Fibroblast of pulmonary artery (primary cell): ENCODE measurements at places on chromosomes 6 and 20.

DNA sequence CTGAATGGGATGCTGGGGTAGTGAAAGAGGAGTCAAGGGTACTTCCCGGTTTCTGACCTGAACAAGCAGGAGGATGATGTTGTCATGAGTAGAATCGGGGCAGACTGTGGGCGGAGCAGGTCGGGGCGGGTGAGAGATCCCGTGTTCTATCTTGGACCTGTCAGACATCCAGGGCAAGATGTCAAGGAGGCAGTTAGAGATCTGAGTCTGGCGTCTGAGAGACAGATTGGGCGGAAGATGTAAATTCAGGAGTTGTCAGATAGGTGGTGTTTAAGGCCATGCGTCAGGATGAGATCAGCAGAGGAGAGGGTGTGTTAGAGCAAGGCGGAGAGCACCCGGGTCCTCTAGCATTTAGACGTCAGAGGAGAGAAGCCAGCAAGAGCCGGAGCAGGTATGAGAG, 115.5 kb downstream of the DLGAP4 start:
- DNase-seq, result no peak

DNA sequence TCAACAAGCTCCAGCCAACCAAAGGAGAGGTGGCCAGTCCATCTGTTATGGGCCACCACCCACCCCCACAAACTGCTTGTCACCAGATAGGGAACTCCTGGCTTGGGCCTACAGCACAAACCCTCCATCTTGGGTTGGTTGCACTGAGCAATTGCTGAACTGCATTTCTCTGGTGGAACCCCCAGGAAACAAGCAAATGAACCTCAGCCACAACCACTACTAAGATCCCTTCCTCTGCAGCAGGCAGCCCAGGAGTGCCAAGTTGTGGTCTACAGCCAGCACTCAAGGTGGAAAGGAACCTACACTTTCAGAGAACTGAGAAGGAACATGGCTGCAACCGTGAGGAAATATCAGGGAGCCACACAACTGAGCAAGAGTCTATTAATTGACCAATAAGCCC, 171.6 kb downstream of the TMEM200A start:
- no peak for DNase-seq

DNA sequence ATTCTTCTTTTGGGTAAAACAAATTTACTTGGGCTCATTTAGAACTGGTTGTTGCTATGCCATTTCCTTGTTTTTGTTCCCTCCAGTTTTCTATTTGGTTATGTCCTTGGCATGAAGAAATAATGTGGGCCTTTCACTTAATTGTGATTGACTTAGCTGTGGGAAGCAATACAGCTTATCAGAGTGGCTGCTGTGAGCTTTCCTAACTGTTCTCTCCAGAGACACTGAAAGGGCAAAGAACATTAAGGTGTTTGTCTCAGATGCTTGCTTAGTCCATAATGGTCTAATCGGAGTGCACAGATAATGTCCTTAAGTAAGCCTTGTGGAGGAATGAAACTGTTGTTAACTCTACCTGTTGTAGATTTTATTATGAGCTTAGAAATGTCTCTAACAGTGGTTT, 56.6 kb downstream of the SH3BGRL2 start:
- no peak for DNase-seq

DNA sequence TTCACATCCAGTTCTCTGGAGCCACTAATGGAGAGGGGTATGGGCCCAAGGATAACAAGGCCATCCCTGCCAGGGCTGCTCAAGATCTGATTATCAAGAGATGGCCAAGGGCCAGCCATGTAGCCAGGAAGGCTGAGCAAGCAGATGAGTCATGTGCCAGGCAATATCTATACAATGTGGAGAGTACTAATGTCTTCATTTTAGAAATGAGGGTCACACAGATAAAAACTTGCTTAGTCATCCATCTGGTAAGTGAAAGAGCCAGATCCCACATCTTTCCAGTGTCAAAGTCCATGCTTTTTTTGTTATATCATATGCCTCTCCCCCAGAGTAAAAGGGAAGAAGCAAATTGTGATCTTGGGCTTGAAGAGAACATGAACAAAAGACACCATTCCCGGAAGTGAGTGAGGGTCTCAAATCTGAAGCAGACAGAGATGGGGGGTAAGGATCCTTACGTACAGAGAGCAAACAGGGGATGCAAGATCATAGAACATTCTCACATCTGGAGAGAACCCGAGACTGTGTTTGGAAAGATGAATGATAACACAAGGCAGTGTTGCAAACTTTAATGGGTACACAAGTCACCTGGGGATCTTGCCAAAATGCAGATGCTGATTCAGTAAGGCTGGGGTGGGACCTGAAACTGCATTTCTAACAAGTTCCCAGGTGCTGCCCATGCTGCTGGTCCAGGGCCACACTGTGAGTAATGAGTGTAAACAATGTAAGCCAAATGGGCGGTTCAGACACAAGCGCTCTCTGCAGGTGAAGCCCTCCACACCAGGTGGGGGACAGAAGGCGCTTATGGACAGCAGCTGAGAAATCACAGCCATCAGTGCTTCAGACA, 20.0 kb upstream of the GSTA3 start:
- peak; percentile 82 for DNase-seq

DNA sequence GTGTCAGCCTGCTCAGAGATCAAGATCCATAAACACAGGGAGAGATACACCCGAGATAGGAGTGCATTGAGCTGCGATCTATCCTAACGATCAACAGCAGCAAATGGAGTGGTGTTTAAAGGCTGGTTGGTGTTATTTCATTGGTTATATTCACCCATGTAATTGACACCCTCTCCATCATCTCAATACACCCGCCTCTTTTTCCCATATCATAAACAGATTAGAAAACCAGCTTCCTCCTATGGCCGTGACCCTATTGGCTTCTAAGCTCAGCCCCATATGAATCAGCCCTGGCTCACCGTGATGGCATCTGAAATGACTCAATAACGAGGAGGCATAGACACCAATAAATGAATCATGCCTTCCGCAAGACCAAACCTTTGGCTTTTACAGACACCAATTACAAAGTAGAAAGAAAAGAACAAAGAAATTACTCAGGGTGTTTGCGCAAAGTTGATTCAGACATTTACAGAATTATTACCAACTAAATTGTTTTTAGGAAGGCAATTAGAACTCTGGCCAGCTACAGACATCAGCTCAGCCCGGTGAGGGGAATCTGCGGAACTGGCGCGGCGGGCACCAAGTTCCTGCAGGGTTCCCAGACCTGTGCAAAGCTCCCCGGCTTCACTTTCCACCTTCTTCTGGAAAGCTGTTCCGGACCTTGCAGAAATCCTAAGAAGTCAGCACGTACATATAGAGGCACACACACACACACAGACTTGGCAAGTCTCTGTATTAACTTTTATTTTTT, 11.5 kb downstream of the PMEPA1 start:
- DNase-seq, result peak; percentile 95

- DNase-seq, result no peak
Measured at GRCh38 chr6:29564875-29565274, 5.3 kb upstream of the UBD start.

DNA sequence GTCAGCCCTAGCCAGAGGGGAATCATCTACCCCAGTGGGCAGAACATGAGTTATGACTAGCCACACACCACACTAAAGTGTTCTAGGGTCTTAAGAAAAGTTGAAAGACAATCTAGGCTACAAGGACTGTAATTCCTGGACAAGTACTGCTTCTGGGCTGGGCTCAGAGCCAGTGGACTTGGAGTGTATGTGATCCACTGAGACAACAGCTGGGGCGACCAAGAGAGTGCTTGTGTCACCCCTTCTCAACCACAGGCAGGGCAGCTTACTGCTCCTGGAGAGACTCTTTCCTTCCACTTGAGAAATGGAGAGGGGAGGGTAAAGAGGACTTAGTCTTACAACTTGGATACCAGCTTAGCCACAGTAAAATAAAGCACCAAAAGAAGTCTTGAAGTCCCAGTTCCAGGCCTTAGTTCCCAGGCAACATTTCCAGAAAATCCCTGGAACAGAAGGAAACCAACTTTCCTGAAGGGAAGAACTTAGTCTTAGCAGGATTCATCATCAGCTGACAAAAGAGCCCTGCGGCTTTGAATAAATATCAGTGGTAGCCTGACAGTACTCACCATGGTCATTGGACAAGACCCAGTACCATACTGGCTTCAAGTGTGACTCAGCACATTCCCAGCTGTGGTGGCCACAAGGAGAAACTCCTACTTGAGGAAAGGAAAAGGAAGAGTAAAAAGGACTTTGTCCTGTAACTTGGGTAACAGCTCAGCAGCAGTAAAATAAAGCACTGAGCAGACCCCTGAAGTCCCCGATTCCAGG, 355.1 kb upstream of the ADGRB3 start:
- DNase-seq, result peak; percentile 35

DNA sequence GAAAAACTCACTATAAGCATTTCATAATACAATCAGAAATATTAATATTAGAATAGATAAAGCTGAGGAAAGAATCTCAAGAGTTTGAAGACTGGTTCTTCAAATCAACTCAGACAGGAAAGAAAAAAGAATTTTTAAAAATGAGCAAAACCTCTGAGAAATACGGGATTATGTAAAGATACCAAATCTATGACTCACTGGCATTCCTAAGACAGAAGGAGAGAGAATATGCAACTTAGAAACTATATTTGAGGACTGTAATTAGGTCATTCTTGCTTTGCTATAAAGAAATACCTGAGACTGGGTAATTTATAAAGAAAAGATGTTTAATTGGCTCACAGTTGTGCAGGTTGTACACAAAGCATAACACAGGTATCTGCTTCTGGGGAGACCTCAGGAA, 665.1 kb downstream of the RNF144B start:
- peak; percentile 33 for DNase-seq

- no peak for DNase-seq
Measured at GRCh38 chr20:56698749-56699148, 69.6 kb downstream of the TFAP2C start.

DNA sequence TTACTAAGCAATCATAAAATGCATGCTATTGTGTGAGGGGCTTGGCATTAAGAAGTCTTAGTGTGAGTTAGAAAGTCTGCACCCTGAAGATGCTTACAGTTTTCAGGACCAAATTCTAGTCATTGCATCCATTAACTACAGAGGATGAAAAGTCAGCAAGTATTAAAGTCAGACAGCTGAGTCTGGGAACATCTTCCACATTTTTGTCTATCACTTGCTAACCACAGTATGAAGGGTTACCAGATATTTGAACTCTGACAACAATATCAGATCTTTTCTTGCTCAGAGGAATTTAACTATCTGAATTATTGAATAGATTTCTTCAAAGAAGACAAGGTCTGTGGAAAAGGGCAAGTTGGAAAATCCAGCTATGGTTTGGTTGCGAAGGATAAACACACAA, 264.4 kb downstream of the BTBD9 start:
- no peak for DNase-seq

DNA sequence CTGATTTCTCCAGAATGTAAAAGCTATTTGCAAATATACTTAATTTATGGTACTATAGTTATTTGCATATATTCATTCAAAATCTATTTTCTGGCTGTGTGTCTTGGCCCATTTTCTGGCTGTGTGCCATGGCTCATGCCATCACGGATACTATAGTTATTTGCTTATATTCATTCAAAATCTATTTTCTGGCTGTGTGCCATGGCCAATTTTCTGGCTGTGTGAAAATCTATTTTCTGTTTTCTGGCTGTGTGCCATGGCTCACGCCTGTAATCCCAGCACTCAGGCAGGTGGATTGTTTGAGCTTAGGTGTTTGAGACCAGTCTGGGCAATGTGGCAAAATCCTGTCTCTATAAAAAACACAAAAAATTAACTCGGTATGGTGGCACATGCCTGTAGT, 28.9 kb upstream of the RIPK1 start:
- DNase-seq, result no peak

DNA sequence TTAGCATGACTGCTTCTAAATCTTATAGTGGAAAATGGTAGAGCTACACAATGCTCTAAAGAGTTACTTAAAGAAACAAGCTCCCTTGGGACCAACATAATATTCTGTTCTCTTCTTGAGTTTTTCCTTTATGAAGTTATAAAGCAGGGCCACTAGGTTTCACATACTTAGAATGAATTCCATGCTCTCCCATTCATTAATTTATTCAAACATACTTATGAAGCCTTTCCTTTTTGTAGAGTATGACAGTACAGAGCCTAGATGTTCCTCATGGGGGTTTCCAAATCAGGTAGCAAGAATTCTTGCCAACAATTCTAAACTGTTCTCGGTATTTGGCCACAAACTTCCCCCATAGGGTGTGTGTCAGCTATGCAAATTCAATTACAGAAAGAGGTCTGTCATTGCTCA, 20.6 kb upstream of the FABP7 start:
- no peak for DNase-seq

DNA sequence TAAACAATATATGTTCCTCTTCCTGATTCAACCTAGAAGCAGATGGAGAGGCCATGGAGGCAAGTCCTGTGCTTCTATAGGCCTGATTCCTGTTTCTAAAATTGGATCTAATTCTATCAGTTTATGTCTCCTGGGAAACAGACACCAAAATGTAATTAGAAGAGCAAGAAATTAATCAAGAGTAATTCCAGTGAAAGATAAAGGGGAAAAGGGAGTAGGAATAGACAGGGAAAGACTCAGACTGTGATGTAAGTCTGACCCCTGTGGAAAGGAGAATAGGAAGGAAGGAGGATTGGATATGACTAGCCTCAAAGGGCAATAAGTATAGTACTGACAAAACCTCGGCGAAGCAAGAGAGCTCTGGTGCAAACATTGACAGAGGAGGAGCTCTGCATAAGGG, 33.9 kb upstream of the FBXO30 start:
- no peak for DNase-seq

- no peak for DNase-seq
Measured at GRCh38 chr20:62980380-62980960, 26.3 kb downstream of the BHLHE23 start.

- no peak for DNase-seq
Measured at GRCh38 chr6:18432619-18433018, 45.5 kb downstream of the RNF144B start.

DNA sequence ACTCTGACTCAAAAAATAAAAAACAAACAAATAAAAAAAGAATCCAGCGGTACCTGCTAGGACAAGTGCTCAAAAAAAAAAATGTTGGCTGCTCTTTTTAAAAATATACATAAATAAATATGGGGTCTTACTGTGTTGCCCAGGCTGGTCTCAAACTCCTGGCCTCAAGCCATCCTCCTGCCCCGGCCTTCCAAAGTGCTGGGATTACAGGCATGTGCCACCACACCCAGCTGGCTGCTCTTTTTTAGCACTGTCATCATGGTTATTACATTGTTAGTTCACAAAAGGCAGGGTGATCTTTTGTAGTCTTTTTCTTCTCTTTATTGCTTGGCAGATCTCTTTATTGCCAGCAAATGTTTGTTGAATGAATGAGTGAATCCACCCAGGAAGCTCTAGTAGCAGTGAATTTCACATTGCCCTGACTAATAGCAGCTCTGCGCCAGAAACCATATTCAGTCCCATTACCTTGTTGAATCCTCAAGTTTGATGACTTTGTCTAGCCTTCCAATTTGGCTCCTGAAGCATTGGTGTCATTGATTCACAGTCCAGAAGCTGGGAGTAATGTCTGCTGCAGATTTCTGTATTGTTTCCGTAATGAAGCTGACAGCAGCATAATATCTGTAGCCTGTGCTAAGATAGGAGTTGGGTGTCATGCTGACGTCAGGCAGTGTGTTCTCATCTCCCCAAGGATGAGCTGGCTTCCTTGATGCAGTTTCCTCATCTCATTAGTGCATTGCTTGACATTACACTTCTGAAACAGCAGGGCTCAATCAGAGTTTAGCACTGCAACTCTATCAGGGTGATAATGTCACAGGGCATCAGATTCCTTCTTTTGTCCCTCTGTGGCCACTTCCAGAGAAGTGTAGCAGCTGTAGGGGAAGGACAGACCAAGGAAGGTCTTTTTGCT, 84.9 kb upstream of the TGM3 start:
- DNase-seq, result peak; percentile 89

- DNase-seq, result no peak
Measured at GRCh38 chr6:153976921-153977693, 61.9 kb upstream of the OPRM1 start.
